ENCODE measurements at places on chromosomes 5 and 9.

DNA sequence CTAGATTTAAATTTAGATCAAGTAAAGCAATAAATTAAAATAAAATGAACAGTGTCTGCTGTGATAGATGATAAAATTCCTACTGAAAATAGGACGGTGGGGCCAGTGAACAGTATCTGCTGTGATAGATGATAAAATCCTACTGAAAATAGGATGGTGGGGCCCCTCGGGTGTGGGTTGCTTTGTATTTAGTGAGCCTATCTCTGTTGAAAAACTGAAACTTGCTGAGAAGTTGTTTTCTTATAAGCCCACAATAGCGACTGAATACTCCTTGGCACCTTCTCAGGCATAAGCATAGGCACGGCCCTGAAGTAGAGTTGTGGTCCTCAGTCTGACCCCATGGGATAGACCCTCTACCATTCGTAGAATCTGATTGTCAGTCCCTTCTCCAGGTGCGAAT lies 5.7 kb downstream of the SDHA start:
- DNase-seq = no peak

DNA sequence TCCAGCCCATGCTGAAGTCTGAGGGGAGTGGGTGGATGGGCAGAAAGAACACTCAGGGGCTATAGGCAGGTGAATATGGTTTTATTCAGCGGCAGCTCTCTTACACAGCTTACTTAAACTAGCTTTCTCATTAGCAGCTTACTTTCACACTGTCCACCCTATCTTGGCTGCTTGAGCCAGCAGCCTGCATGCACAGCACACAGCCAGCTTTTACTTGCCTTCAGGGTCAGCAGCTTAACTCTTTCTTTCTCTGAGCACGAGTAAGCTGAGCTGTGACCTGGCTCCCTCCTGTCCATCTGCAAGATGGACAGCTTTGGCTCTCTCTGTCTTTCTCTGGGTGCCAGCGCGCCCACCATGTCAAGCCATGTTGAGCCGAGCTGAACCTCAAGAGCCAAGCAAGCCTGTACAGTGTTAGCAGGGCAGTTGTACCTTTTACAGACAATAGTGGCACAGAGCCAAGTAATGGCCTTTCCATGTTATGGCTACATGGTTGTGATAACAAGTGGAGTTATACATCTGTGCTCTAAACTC lies 1054.9 kb downstream of the PTPRD start:
- DNase-seq = no peak

DNA sequence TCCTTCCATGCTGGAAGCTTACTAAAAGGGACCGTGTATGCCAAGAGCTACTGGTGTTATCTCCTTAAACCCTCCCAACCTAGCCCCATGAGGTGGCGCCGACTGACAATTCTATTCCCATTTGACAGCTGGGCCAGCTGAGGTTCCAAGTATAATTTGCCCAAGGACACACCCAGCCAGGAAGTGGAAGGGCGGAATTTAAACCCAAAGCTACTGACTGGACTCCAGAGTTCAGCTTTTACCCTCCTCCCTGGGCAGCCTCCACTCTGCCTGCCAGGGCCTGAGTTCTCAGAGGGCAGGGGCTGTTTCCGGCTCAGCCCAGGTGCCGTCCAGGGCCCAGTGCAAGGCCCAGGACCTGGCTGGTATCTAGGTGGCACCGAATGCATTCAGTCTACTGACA lies 71.8 kb downstream of the C9orf50 start:
- DNase-seq = no peak

GRCh38 chr5:179123109-179123426 lies 62.9 kb downstream of the ZNF354C start:
- DNase-seq = no peak

DNA sequence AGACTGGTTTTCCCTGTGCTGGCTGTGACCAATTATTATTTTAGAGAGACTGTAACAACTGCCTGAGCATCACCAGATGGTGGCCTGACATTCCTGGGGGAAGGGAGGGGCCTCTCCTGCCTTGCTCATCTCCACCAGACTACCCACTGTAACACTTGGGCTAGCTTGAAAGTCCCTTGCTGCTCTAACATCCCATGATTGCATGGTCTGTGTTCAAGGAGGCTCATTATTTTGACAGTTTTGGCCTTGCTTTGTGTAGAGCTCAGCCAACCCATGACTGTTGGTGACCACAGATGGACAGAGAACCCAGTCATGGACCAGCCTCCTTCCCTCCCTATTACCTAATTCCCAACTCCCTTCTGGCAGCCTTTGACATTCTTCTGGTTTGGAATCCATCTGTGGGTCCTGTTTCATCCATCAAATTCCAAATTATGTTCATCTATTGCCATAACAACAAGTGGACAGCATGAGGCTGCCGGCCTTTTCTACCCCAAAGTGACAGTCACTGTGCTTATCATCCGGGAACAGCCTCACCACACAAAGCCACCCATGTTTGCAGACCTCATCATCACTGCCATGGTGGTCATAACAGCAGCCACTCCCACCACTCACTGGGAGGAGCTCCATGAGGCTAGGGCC lies 49.0 kb upstream of the ICE1 start:
- DNase-seq = peak; percentile 7

- DNase-seq = no peak
Observed at GRCh38 chr9:4021621-4022213, 278.2 kb downstream of the GLIS3 start.

- DNase-seq = no peak
Observed at GRCh38 chr5:30343707-30344106, 849.8 kb upstream of the CDH6 start.

DNA sequence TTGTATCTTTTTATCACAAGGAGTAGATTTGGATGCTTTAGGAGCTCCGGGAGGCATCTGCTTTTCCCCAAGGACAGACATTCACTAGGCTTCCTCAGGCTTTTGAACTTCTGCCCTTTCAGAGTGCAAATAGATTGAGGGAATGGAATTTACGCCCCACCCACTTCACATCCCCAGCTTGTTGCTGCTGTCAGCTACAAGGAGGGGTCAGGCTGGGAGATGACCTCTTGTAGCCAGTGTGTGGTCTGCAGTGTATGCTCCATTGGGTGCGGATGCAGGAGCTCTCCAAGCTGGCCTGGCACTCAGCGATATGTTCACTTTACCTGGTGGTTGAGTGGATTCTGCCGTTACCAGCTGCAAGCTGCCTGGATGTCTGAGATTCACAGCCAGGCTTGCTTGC lies 6.4 kb downstream of the TNFSF15 start:
- DNase-seq = no peak

DNA sequence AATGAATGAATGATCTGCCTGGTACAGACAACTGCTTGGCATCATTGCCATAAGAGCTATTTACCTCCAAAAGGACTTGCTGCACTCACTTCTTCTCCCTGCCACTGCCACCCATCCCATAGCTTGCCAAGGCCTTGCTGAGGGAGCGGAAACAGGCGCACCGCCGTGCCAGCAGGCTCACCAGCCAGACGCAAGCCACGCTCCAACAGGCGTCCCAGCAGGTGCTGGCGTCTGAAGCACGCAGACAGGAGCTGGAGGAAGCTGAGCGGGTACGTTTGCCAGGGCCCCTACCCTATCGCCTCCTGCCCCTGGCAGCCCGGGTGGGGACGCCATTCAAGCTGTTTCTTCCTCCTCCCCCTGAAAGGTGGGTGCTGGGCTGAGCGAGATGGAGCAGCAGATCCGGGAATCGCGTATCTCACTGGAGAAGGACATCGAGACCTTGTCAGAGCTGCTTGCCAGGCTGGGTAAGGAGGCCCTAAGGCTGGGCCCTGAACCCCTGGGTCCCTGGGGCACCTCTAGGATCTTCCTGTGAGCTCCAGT lies 8.9 kb upstream of the AIF1L start:
- no peak for DNase-seq

DNA sequence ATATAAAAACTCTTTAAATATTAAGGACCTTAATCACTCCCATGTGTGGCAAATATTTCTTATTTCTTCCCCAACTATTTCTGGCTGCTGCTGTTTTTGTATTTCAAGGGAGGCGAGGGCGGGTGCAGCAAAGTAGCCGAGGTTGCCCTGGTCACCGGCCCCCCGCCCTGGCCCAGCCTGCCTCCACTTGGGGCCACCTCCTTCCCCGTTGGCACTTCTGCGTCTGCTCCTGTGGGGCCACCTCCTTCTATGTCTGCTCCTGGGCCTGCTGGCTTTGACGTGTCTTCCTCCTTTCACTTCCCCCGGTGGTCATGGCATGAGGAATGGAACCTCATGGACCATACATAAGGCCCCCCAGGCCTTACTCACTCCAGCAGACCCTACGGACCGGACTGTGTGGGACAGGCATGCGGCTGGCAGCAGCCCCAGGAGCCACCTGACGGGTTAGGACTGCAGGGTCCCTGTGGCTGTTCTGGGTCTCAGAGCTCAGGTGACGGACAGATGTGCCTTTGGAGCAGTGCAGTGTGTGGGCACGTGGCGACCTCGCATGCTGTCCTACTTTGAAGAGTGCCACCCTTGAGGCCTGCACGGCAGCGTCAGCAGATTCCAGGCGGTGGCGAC lies 5.8 kb upstream of the ENTPD8 start:
- peak; percentile 25 for DNase-seq

- DNase-seq = peak; percentile 45
Observed at GRCh38 chr9:129102791-129103594, 7.6 kb downstream of the CRAT start.

GRCh38 chr9:76358628-76359280 lies 35.5 kb downstream of the RFK start:
- DNase-seq = no peak

GRCh38 chr9:105332471-105332870 lies 88.0 kb downstream of the SLC44A1 start:
- peak; percentile 73 for DNase-seq

DNA sequence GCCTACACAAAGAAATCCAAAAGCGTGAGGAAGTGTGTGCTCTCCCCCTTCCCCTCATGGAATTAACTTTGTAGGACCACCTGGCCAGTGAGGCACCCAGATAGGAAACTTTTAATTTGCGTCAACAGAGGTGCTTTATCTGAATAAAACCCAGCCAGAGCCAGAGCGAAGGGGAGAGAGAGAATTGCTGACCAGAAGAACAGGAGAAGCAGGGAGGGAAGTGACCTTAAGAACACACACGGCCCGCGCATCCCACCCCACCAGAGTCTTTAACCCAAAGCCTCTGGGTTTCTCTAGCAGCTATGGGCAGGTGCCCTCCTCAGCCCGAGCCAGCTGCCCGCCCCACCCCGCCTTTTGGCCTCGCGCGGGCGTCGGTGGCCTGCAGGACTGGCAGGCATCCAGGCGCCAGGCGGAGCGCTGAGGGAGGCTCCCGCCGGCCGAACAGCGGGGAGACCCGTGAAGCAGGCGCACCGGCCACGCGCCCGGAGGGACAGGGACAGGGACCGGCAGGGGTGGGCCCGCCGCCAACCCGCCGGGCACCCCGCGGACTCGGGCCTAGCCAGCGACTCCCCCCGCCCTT lies 580 bp downstream of the ERAP1 start:
- DNase-seq = peak; percentile 65

GRCh38 chr9:95104581-95104960 lies 212.9 kb downstream of the FANCC start:
- no peak for DNase-seq

DNA sequence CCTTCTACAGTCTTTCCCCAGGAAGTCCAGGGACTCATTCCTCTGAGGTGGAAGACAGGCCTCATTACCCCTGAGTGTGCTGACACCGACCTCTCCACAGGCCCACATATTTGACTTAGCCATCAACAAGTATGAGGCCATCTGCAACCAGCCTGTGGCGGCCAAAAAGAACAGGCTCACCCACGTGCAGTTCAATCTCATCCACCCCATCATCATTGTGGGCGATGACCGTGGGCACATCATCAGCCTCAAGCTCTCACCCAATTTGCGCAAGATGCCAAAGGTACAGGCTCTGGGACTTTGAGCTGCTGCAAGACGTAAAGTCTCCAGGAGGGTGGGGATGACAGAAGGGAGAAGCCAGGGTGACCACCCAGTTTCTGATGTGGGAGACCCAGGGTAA lies 5.6 kb downstream of the ENHO start:
- no peak for DNase-seq

GRCh38 chr5:122985954-122986721 lies 50.4 kb downstream of the PPIC start:
- DNase-seq = no peak

DNA sequence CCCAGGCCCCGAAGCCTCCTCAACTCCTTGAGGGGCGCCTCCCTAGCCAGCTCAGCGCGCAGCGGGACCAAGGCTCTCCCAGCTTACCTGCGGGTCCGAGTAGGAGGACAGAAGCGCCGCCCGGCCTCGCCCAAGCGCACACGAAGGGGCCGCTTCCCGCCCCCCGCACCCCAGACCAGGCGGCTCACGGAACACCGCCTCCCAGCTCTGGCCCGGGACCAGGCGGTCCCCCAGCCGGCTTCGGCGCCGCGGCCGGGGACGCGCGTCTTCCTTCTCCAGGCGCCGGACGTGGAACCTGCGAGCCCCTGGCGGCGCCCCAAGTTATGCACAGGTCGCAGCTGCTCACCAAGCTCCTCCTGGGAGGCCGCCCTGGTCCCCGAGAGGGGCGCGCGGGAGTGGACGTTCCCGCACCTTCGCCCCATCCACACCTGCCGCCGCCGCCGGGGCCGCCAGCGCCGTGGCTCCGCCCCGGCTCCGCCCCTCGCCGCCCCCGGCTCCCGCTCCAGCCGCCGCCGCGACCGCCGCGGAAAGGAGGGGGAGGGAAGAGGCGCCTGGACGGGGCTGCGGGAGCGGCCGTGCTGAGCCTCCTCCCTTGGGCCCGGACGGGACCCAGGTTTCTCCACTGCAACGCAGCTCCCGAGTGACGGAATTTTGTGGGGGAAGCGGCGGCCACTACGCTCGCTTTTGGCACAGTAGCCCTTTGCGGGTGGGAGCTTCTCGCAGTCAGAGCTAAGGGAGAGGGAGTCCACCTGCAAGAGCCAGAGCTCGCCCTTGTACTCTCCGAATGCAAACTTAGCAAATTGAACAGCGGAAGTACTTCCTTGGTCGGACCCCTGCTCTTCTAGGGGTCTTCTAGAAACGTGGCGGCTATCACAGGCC lies 77.5 kb upstream of the IFNE start:
- peak; percentile 74 for DNase-seq

GRCh38 chr9:136544548-136544963 lies 1.3 kb downstream of the NOTCH1 start:
- no peak for DNase-seq

GRCh38 chr5:127838661-127839060 lies 135.5 kb downstream of the CCDC192 start:
- DNase-seq = peak; percentile 41

Data from fibroblast of skin of right quadriceps (primary cell).